ENCODE measurements at places on chromosomes 2 and 18.

- peak; percentile 11 for DNase-seq
These were observed 18.6 kb downstream of the NRXN1 start for GRCh38 chr2:51013079-51013932.

DNA sequence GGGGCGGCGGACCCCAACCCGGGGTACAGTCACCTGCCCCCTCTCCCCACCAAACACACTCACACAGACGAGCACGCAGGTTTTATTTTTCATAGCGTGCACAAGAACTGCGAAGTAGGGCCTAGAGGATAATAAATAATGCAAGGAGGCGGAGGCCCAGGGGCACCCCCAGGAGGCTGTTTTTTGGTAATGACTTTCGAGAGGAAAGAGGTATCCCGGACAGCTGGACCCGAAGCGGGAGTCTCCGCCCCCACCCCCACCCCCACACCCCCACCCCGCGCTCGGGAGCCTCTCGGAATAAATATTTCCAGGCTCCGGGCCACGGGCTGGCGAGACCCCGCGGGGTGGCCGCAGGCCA lies 3.4 kb downstream of the CYP26B1 start:
- no peak for DNase-seq

DNA sequence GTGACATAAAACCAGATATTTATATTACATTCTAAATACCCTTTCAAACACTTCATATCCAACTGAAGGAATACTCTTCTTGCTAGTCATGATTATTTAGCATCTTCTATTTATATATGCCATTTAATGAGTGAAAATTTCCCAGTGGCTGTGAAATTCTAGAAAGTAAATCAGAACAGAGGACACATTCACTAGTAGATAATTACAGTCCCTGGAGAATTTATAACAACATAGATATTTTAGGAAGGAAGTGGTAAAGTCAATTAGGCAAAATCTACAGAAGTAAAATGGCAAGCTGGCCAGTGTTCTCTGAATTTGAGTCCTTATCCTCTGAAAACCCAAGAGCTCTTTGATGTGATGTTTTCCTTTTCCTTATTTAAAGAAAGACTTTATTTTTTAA lies 121.8 kb downstream of the PMAIP1 start:
- no peak for DNase-seq

DNA sequence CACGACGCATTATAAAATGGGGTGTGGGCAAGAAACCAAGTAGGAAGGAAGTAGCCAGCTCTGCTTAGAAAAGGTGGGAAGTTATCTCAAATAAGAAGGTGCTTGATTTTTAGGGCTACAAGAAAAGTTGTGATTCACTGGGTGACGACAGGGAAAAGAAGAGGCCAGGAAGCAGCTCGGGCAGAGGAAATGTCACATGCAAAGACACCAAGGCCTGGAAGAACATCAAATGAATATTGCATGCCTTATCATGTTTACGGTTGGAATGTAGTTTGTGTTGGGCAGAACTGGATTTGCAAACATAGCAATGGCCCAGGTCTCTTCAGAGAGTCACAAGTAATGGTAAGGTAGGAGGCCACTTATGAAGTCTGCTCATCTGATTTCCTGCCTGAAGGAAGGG lies 610.6 kb downstream of the IRS1 start:
- DNase-seq, result no peak

DNA sequence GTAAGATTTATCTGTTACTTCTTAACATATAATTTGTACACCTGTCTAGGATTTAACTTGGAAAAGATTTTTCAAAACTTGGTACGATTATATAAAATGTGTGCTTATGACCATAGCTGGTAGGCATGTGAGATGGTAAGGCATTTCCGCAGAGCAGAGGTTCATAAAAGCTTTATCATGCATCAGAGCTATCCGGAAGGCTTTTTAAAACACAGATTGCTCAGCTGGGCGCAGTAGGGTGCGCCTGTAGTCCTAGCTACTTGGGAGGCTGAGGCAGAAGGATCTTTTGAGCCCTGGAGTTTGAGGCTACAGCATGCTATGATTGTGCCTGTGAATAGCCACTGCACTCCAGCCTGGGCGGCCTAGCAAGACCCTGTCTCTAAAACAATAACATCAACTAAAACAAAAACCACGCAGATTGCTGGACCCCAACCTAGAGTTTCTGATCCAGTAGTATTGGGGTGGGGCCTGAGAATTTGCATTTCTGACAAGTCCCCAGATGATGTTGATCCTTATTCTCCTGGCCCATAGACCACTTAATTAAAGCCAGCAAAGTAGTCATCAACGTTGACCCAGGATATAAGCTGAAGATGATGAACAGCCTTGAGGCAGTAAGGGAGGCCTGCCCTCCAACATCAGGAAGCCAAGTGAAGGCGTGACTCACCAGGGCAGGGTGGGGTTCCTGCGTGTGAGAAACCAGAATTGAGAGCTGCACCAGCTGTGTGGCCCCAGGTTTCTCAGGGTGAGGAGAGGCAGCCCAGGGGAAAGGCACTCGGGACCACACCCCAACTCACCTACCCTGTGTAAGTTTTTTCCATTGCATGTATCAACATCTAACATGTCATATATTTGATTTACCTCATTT lies 21.6 kb upstream of the SLC20A1 start:
- DNase-seq, result peak; percentile 99
